ENCODE measurements at places on chromosomes 3 and 15.

GRCh38 chr3:112390783-112391641 lies 58.1 kb downstream of the CD200 start:
- peak; percentile 91 for DNase-seq

- DNase-seq = no peak
These were observed 188.0 kb upstream of the MRPL3 start for GRCh38 chr3:131690800-131691199.

DNA sequence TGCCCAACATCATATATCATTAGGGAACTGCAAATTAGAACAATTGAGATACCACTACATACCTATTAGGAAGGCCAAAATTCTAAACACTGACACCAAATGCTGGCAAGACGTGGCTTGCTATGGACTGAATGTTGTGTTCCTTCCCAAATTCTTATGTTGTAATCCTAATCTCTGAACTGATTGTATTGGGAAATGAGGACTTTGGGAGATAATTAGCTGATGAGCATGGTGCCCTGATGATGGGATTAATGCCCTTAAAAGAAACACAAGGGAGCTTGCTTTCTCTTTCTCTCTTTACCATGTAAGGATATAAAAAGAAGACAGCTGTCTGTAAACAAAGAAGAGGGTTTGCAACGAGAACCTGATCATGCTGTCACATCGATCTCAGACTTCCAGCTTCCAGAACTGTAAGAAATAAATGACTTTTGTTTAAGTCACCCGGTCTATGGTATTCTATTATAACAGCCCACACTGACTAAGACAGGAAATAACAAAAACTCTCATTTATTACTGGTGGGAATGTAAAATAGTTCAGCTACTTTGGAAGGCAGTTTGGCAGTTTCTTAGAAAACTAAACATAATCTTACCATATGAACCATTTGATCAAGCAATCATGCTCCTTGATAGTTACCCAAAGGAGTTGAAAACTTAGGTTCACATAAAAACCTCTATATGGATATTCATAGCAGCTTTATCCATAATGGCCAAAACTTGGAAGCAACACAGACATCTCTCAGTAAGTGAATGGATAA lies 458.3 kb upstream of the CBLB start:
- no peak for DNase-seq

- no peak for DNase-seq
These were observed 856.4 kb upstream of the ALCAM start for GRCh38 chr3:104510131-104510849.

- DNase-seq = peak; percentile 29
These were observed 24.6 kb upstream of the AP4E1 start for GRCh38 chr15:50883903-50884302.

DNA sequence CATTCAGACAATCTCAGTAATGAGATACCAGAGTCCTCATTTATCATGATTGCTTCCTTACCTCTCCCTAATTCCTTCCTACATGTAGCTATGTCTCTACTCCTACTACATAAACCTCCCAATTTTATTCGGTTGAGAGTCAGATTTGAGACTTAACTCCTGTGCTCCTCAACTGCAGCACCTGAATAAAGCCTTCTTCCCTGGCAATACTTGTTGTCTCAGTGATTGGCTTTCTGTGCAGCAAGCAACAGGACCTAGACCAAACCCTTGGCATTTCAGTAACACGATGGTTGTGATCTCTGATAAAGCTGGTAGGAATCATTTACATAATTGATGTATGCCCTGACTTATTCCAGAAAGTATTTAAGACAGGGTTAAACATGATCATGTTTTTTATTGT lies 106.7 kb upstream of the NANOGP8 start:
- DNase-seq = no peak

DNA sequence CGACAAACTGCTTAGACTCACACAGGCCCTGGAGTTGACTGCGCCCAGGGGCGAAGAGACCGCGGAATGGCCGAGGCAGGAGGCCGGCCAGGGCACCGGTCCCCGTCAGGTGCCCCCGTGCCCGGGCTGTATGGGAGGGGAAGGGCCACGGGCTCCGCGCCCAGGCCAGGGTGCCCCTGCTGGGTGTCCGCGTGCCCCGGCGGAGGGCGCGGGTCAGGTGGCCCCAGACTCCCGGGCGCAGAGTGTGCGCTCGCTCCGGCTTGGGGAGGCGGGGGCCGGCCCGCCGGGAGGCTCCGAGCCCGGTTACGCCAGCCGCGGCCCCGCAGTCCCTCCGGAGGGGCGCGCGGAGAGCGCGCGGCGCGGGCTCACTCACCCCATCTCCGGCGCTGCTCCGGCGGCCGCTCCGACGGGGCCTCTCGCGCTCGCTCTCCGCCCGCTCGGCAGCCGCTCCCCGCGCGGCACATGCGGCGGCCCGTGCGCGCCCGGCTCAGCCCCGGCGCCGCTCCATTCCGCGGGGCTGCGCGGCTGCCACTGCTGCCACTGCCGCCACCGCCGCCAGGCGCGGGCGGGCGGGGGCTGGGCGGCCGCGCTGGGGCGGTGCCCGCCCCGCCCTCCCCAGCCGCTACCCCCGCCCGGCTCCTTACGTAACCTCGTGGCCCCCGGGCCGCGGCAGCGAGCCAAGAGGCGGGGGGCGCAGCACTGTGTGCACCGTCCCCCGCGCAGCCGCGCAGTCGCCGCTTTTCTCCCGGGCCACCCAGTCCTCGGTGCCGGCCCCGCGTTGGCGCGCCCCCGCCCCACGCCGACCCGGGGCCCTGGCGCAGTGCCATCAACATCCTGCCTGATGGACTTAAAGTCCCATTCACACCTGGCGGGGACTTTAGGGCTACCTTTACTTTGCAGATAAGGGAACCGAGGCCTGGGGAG lies at the start of gene HOMER2:
TSS of gene HOMER2 (minus strand) at position 563 of the 924 bp plus-strand sequence. CDS start at position 378, 185 bp downstream.
- no peak for DNase-seq

GRCh38 chr15:57509965-57510364 lies 81.7 kb upstream of the MYZAP start:
- DNase-seq = no peak

DNA sequence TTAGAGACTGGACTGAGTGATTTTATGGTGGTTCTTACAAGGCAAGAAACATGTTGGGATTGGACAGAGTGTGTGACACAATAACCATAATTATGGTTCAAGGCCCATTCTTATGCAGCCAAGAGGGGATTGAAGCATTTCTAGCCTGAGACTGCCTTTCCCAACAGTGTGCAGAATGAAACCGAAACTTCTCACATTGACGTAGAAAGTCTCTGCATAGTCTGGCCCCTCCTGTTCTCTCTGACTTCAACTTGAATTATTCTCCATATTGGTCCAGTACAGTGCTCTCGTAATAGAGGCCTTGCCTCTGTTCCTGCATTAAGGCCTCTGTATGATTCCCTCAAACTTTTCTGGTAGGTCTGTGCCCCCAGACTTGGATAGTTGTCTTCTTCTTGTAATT lies 138.3 kb downstream of the DIPK2A start:
- DNase-seq = no peak

DNA sequence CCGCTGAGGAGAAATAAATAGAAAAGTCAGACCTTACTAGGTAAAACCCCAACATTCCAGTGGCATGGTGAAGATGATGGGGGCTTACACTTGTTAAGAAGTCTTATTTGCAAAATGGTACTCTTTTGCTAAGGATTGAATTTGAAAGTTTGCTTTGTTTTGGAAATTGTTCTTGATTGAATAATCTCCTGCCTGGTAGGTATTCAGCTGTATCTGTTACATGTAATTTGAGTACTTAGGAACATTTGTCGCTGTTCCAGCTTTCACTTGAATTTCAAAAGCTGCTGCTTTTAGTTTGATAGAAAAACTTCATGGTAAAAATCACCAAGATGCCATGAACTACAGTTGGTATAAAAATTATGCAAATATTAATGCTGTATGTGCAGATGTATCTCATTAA lies 44.6 kb downstream of the TFG start:
- no peak for DNase-seq

- DNase-seq = peak; percentile 39
These were observed 5.5 kb upstream of the CD200 start for GRCh38 chr3:112327371-112327951.

DNA sequence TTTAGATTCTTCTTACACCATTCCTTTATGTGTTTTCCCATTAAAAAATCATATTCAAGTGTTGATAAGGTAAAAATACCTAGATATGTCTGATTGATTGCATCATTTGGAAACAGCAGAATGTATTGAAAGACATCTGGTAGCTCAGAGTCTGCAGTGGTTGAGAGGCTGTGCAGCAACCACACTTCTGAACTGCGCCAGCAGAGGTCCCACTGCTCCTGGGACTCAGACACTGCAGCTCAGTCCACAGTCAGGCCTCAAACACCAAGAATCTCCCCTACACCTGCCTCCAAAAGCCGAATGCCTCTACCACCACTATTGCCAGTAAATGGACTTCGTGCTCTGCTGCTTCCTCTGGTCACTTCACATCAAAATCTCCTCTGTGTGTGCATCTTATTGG lies 176.9 kb upstream of the LMCD1 start:
- no peak for DNase-seq

DNA sequence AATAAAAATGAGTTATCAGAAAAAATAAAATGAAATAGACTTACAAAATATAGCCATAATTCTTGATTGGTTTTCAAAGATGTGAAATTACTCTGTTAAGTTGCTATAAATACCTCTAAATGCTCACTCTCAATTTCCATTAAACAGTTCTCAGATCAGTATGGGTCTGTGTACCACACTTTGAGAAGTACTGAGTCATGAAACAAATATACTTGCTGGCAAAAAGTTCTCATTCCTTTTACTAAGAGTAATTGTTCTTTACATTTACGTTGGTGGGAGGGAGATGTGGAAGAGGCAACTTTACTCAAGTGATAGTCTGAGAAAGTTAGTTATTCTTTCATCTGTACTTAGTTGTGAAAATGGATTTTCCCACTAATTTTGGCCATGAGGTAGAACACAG lies 96.3 kb downstream of the ZNF385D start:
- no peak for DNase-seq

DNA sequence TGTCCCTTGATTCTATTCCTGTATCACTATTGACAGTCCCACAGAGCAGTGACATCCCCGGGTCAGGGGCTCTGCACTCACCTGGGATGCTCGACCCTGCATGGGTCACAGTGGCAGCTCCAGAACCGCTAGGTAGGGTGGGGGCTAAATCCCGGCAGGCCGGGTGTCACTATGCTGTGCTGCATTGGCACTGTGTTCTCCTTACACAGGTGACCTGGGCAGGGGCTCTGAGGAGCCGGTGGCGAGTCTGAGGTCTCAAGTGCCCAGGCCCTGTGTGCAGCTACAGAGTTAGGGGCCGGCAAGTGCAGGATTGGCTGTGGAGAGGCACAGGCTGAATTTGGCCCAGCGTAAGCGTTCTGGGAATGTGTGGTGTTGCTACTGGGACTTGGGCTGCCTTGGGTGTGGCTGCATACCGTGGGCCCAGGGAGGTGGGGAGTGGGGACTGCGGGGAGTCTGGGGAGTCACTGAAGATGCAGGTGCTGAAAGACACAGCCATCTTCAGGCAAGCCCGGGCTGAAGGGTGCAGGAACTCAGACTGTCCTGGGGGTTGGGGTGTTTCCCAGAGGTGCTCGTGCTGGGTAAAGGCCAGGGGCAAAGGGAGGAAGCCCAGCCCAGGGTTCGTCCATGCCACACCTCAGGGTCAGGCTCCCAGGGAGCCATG lies 102.6 kb upstream of the PRR20G start:
- no peak for DNase-seq

DNA sequence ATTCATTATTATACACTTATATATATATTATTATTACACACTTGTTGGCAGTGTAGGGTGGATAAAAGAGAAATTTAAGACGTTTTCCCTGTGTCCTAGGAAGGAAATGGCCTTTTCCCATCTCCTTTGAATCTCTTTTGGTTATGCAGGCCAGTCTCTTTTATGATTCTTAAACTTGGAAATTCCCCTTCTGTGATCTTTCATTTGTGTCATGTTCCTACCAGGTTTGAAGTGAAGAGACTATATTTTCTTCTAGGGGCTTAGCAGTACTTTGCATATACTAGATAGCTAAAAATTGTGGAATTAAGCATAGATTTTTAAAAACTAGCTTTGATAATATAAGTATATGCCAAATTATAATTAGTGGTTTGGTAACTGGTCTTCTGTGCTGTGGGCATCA lies 58.5 kb downstream of the BBX start:
- no peak for DNase-seq

- no peak for DNase-seq
These were observed 41.9 kb downstream of the TIPARP start for GRCh38 chr3:156716105-156716862.

GRCh38 chr3:172241405-172241804 lies 202.0 kb downstream of the FNDC3B start:
- DNase-seq = no peak

DNA sequence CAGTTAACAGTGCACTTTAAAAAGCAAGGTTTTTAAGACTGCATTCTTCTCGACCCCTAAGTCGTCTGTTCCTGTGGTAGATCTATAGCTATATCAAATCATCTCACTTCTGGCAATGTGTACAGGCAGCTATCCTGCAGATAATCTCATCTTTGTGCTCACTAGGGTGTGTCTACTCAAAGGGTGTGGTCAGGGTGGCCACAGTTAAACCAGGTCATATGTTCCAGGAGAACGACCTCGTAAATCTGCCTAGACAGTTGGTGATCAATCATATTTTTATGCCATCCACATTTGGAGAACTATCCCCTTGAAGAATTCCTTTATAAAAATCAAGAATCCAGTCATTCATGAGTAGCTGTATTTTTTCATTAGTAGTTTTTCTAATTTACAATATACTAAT lies 3.0 kb downstream of the VEPH1 start:
- DNase-seq = no peak

DNA sequence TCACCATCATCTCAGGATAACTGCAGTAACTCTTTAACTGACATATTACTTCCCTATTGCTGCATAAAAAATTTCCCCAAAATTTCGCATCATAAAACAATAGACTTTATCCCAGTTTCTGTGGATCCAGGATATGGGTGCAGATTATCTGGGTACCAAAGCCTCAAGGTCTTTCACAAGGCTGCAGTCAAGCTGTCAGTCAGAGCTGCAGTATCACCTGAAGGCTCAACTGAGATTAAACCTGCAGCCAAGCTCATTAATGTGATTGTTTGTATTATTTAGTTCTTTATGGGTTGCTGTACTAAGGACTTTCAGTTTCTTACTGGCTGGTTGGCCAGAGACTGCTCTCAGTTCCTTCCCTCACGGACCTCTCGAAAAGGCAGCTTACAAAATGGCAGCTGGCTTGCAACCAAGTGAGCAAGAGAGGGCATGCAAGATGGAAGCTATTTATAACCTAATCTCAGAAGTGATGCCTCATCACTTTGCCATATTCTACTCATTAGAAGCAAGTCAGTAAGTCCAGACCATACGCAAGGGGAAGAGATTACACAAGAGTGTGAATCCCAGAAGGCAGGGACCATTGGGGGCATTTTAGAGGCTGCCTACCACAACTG lies 54.9 kb downstream of the DCUN1D1 start:
- no peak for DNase-seq

DNA sequence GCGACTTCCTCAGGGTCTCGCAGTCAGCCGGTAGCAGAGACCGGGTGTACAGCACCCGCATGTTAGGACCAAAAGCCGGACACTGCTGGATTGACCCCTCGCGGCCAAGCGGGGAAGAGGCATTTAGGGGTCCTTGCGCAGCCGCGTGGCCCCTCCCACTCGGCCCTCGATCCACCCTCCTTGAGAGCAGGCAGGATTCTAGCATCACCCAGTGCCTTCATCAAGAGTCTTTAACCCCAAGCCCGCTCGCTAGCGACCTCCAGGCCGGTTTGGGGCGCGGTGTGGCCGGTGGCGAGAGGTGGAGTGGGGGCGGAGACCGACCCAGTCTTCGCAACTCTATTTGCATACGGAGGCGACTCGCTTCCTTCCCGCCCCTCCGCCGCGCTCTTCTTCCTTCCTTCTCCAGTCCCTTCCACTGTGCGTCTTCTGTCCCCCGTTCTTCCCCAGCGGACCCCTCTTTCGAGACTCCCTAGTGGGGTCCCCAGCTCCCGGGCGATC lies at the start of gene ST6GAL1:
TSS of gene ST6GAL1 (plus strand) at position 384 of the 498 bp plus-strand sequence. CDS start 112,178 bp downstream, outside the sequence.
- peak; percentile 63 for DNase-seq

Data from pulmonary artery endothelial cell (primary cell).